ENCODE measurements at places on chromosomes 1 and 21.

- DNase-seq, result peak; percentile 88
These were observed at the start of gene SIM2 for GRCh38 chr21:36698981-36699545. Gene SIM2, plus strand, starts transcription at chr21:36699115. Its CDS starts 632 bp downstream, at chr21:36699747.

- no peak for DNase-seq
These were observed 97.8 kb downstream of the SCMH1 start for GRCh38 chr1:41144285-41144684.

- no peak for DNase-seq
These were observed 343.6 kb upstream of the ESRRG start for GRCh38 chr1:217066794-217067193.

GRCh38 chr1:12597792-12598191 is 20.2 kb downstream of the DHRS3 start:
- DNase-seq, result no peak

DNA sequence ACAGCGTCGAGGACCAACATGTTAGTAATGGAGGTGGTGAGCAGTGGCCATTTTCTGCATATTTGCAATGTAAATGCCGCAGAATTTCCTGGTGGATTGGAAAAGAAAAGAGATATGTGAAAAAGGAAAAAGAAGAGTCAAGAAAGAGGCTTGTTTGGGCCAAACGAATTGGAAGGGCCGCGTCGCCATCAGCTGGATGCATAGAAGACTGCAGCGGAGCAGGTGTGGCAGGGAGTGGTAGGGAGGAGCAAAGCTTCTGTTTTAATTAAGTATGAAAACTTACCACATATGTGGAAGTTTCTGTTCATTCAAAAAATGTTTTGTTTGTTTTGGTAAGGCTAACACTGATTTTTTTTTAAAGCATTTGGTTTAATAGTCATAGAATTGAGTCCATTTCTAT is 690.7 kb downstream of the NCAM2 start:
- no peak for DNase-seq

DNA sequence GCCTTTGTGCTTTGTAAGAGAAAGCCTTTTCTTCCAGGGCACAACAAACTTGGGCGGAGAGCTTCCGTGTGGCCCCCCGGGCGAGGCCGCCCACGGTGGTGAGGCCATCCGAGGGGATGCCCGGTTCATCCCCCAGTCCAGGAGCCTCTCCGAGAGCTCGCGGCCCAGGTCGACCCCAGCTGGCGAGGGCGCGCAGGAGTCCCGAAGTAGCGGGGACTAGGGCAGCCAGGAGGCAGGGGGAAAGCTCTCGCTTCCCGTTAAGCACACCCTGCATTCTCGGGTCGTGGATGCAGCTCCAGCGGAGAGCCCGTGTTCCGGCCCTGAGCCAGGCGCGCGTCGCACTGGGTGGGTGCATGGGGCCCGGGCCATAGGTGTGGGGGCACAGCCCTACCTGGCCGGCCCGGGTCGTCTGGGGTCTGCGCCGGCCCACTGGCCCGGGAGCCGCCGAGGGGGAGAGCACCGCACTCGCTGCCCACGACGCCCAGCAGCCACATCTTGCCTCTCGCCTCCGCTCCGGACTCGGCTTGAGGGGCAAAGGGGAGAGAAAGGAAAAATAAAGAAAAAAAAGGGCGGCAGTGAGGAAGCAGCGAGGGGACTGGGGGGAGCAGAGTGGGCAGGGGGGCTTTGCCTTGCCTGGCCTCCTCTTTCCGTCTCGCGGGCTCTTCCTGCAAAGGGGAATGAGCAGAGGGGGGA is 1.8 kb downstream of the RNF220 start:
- no peak for DNase-seq

DNA sequence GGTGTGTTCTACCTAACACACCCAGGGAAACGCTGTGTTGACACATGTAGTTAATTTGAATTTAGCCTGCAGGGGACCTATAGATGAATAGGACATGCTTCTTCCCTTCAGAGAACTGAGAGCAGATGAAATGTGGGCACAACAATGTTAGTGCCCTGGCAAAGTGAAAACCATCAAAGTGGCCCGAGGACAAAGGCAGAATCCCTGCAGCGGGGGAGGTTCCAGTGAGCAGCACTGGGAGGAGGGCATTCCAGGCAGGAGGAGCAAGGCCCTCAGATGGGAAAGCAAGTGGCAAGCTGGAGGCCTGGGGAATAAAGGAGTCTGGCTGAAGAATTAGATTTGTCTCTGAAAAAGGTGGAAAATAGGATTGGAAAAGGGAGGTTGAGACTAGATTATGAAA is 37.2 kb downstream of the C1orf94 start:
- DNase-seq, result no peak

- DNase-seq, result no peak
These were observed 57.9 kb upstream of the SLC5A9 start for GRCh38 chr1:48164571-48164970.

GRCh38 chr1:228297242-228297641 is 89.4 kb downstream of the OBSCN start:
- DNase-seq, result no peak

DNA sequence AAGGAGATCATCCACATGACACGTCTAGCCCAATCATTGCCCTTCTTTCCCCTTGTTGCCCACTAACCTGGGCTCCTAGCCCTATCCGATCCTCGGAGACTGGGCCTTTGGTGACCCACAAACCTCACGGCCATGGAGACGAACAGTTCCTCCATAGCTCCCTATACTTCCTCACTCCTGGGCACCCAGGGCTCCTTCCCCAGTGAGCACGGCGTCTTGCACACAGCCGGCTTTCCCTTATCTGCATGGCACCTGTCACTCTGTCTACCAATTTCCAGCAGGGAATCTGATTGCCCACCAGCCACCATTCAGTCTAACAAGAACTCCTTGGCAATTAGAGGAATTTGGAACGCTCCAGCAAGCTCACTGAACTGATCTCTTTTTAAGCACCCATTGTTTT is 3.1 kb downstream of the GNG4 start:
- DNase-seq, result no peak

DNA sequence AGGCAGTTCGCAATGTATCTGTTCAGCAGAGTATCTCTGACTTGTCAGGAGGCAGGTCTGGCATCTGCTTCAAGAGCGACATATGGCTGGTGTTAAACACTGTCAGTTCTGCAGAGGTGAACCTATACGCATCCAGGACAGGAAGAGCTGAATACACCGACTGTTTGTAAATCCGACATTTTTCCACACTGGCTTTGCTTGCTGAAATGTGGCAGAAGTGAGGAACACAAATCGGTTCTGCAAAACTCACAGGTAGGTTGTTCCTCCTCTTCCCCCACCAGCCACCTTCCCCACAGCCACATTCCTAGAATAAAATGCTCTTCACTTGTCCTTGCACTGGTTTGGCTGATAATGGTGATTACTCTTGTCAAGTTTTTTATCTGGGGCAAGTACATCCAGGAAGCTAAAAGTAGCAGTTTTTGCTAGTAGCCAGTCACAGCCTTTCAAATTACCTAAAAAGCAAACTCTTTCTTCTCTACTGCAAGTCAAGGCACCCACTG is 289.2 kb downstream of the GRIK1 start:
- no peak for DNase-seq

GRCh38 chr1:170261669-170262068 is 115.9 kb downstream of the NTMT2 start:
- DNase-seq, result no peak

GRCh38 chr1:153742411-153743142 is 14.7 kb downstream of the INTS3 start:
- no peak for DNase-seq

GRCh38 chr1:201713086-201713810 is 115.7 kb upstream of the IPO9 start:
- DNase-seq, result peak; percentile 95

DNA sequence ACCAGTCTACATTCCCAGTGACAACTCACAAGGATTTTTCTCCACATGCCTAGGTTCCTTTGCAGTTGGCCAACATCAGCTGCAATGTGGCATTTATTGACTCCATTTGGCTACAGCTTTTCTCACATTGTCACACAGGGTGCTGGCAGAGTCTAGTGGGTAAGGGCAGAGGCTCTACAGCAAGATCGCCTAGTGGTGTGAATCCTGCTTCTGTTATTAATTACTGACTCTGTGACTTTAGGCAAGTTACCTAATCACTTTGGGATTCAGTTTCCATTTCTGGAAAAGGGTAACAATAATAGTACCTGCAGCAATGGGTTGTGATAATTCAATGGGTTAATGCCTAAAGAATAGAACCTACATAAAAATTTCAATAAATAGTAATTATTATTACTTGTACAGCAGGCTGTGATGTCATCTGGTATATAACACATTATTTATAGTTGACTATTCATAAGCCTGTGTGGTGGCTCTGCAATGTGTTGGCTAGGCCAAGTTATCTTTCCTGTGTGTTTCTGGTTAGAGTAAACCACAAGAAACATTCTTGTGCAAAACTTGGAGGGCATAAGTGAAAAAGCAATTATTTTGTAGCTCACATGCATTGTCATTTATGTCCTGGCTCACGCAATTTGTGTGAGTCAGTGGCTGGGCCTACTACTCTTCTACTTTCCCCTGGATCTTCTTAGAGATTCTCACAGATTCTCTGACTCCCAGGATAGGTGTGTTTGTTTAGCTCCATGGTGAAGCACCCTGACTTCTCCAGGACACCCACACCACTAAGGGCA is 59.5 kb downstream of the PTGS2 start:
- no peak for DNase-seq
